ENCODE measurements at places on chromosomes 7 and 10.
A peak's percentile ranks its signal among the peaks of the same experiment; 100 is the strongest.

DNA sequence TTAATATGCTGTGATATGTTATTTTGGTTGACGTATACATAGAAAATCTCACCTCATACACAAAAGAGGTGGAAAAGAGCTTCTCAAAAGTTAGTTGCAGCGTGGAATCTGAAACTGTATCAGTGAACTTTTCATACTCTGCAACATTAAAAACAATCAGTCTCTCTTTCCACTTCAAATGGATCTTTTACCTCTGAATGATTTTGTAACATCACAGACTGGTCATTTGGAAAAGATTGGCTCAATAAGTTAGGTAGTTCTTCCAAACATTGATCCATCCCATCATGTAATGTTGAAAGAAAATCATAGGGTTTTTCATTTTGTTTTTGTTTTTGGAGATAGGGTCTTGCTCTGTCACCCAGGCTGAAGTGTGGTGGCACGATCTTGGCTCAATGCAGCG is 131.1 kb downstream of the AHR start:
- DNase-seq = no peak

DNA sequence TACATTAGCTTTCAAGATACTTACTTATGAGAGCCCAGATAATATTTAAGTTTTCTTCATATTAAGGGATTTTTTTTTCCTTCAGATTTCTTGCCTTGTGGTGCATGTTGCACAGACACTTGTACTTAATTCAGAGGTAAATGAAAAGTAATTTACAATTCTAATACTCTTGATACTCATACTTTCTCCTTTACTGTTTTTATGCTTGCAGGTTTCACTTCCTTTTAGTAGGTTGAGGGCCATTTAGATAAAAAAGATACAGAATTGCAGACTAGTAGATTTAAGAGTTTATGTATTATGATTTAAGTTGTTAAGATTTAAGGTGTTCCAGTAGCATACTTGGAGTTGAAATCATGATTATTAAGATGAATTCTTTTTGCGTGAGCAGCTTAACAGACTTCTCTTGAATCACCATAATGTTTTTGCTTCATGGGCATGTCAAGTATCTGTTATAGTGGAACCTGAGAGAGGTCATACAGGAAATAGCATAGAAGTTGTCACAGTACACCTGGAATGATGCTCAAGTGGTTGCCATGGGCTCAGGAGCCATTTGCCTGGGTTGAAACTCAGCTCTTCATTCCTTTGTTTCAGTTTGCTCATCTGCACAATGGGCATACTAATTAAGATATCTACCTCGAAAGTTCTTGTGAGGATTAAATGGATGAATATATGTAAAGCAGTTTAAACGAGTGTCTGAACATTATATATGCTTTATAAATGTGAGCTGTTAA is 174.8 kb upstream of the PRPS1L1 start:
- DNase-seq = no peak

DNA sequence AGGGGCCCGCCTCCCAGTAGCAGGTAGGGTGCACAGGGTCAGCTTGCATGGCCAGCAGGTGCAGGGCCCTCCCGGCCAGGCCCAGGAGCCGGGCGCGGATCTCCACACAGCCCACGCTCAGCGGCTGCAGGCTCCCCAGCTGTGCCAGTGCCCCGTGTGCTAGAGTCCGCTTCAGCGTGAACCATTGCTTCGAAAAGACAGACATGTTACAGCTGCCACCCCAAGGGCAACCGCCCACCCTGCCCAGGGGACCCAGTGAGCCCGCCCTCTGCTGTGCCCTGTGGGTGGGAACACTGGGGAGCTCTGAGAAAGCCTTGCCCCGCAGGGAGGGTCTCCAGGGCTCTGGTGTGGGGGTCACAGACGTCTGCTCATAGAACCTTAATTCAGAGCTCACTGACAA is 64.3 kb upstream of the NKX6-2 start:
- DNase-seq = no peak

DNA sequence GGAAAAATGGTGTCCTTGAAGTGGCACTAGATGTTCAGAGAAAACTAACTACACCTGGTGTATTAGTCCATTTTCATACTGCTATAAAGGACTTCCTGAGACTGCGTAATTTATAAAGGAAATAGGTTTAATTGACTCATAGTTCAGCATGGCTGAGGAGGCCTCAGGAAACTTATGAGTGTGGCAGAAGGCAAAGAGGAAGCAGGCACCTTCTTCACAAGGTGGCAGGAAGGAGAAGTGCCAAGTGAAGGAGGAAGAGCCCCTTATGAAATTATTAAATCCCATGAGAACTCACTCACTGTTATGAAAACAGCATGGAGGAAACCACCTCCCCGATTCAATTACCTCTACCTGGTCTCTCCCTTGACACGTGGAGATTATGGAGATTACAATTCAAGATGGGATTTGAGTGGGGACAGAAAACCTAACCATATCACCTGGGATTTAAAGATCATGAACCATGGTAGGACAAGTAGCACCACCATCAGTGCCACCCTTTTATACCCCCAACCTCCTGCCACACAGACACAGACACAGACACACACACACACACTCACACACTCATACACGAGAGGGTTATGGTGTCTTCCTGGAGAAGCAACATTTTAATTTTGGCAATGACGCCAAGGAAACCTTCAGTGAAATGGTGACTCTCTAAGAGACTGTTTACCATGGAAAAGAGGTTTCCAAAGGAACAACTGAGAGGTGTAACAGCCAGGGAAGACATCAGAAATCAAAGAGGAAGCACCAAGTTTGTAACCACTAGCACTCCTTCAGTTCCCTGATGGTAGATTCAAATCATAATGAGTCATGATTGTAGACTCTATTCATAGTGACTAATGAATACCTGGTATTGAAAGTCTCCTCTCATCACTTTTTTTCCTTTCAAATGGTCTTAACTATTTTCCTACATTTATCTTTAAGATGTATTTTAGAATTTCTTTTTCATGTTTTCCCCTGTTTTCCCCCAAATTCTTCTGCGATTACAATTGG is 41.8 kb upstream of the WNT16 start:
- no peak for DNase-seq

GRCh38 chr7:137873524-137873923 is 26.8 kb upstream of the DGKI start:
- DNase-seq = no peak

DNA sequence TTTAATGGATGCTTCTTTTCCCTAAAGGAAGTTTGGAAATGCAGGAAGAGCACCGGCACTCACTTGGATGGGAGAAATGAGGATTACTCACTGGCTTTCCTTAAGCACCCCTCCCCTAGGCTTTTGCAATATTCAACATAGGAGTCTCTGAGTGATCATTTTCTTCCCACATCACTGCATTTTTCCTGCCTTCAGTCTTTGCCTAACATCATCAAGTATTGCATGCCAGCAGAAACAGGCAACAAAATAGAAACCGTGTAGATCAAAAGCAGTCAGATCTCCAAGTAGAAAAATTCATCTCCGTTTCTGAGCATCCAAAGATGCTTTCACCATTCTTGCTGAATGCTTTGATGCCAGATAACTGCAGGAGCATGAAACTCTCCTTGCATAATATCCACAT is 119.9 kb downstream of the ADCYAP1R1 start:
- DNase-seq = no peak

- DNase-seq = no peak
These were observed at the start of gene TLX1 for GRCh38 chr10:101130984-101131961. TSS of gene TLX1 (plus strand) at chr10:101131300. CDS start at chr10:101131542, 242 bp downstream.

GRCh38 chr10:92573091-92573797 is 649 bp downstream of the IDE start:
- DNase-seq = no peak

DNA sequence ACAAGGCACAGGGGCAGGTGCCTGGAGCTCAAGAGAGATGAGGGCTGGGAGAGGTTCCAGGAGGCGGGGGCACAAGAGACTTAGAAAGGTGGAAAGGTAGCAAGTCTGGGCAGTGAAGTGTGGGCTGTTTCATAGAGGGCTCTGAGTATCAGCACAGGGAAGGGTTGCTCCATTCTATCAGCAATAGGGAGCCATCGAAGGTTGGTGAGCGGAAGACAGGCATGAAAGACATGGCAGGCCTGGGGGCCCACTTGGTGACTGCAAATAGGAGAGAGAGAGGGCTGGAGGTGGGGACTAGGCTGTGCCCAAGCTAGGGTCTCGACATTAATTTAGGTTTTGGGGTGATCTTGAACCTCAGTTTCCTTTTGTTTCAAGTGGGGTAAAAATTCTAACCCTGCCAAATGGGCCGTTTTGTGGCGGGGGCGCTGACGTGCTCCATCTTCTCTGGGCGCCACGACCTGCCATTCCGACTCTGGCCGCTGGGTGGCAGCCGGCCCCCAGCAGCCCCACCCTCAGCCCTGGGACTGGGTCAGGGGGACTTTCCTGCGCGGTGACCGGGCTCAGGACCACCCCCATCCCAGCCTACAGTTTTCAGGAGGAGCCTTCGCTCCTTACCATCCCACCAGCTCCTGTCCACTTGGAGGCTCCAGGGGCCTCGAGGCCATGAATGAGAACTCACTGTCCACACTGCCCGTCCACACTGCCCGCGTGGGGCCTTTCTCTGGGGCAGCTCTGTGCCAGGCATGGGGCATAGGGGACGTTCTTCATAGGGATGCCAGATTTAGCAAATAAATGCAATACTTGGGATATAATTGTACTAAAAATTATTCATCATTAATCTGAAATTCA is 37.2 kb upstream of the PCBD1 start:
- peak; percentile 72 for DNase-seq

- DNase-seq = peak; percentile 77
These were observed 15.3 kb downstream of the KCNH2 start for GRCh38 chr7:150962553-150963399.

- DNase-seq = no peak
These were observed 98.9 kb downstream of the CARD11 start for GRCh38 chr7:2944739-2945138.
